Heart left ventricle (tissue), 16 donors: ENCODE measurements at places on chromosomes 12 and 14. TPM values are rescaled to one million over a fixed set of nuclear protein-coding genes. Genes with fewer than 3 reads are reported as not detected.

GRCh38 chr12:6200256-6201212 lies at the start of gene CD9:
CD9 (plus strand) TSS chr12:6200400; CDS start chr12:6200500, 100 bp downstream.
- peak within 1 kb of the TSS; percentile 91 for H3K4me3 ChIP-seq
- peak; percentile 73 for DNase-seq
- no peaks in the 10 kb centered on the region for H3K27me3 ChIP-seq
- no peaks in the 10 kb centered on the region for H3K36me3 ChIP-seq
- H3K27ac ChIP-seq, result peak within 1 kb of the TSS; percentile 98
- H3K4me1 ChIP-seq, result peaks cover 60% of the 10 kb centered on the region

GRCh38 chr14:61065656-61066055 lies 84.6 kb downstream of the SLC38A6 start:
- DNase-seq, result no peak
- no peaks in the 10 kb centered on the region for H3K4me1 ChIP-seq
- H3K4me3 ChIP-seq, result no peak overlapping the region
- no peaks in the 10 kb centered on the region for H3K27me3 ChIP-seq

DNA sequence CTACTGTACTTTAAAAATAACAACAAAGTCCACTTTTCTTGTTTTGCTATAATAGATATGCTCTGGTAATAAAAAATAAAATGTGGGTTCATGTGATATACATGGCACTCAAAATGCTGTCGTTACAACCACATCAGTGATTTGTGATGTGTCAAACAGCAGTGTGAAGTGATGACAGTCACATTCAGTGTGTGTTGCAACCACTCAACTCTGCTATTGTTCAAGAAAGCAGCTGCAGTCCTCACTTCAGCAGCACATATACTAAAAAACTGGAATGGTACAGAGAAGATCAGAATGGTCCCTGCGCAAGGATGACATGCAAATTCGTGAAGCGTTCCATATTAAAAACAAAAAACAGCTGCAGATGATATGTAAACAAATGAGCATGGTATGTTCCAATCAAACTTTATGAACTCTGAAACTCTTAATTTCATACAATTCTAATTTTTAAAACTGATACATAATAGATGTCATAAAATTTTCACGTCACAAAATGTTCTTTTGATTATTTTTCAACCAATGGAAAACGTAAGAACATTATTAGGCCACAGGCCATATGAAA lies 6.7 kb downstream of the TRMT5 start:
- H3K4me1 ChIP-seq, result peaks cover 20% of the 10 kb centered on the region
- DNase-seq, result no peak
- H3K36me3 ChIP-seq, result peaks cover 4% of the 10 kb centered on the region
- H3K27me3 ChIP-seq, result no peaks in the 10 kb centered on the region
- no peak overlapping the region for H3K27ac ChIP-seq
- no peak overlapping the region for H3K4me3 ChIP-seq

DNA sequence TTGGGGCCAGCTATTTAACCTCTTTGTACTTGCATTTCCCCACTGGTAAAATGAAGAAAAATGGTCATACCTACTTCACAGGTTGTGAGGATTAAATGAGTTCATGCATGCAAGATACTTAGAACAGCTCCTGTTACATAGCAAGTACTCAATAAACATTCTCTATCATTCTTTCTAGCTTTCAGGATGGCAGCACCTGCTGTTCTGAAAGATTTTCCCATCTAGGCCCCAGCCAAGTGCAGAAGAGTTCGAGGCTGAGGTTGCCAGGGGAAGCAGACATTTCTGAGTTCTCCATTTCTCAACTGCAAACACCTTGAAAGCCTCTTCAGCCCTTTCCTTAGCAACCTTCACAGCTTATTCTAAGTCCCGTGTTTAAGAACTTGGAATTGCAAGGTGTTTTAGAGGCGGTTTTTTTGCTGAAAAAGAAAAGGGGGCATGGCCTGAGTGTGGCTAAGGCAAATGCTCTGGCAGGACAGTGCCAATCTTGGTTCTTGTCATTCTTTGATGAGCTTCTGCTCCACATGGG lies 73.0 kb upstream of the PRMT8 start:
- peaks cover 5% of the 10 kb centered on the region for H3K4me1 ChIP-seq
- no peaks in the 10 kb centered on the region for H3K36me3 ChIP-seq
- H3K27me3 ChIP-seq, result no peaks in the 10 kb centered on the region
- no peak for DNase-seq
- no peak overlapping the region for H3K4me3 ChIP-seq

The USP44 gene
- 0.10 TPM for polyA plus RNA-seq

GRCh38 chr14:52802597-52802996 lies 11.2 kb upstream of the GNPNAT1 start:
- H3K4me3 ChIP-seq, result no peak overlapping the region
- H3K27me3 ChIP-seq, result no peaks in the 10 kb centered on the region
- no peaks in the 10 kb centered on the region for H3K36me3 ChIP-seq
- no peak for DNase-seq

DNA sequence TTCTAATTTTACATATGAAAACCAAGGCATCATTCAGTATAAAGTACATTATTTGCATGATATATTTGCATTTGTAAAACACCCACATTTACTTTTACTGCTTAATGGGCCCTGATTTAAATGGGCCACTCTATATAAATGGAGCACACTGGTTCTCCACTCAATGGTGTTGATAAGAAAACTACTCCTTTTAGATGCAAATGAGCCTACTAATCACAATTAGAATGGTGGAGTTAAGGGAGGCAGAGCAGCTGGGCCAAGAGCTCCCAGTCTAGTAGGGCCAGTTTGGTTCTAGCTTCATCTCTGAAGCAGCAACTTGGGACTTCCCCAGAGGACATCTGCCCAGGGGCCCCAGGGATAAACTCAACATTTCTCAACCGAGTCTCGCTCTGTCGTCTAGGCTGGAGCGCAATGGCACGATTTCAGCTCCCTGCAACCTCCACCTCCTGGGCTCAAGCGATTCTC lies 120.7 kb downstream of the FOXN3 start:
- no peak for DNase-seq
- H3K4me1 ChIP-seq, result peaks cover 24% of the 10 kb centered on the region
- no peaks in the 10 kb centered on the region for H3K27me3 ChIP-seq
- H3K36me3 ChIP-seq, result no peaks in the 10 kb centered on the region

The BRMS1L gene
- polyA plus RNA-seq, result 3.4 TPM

DNA sequence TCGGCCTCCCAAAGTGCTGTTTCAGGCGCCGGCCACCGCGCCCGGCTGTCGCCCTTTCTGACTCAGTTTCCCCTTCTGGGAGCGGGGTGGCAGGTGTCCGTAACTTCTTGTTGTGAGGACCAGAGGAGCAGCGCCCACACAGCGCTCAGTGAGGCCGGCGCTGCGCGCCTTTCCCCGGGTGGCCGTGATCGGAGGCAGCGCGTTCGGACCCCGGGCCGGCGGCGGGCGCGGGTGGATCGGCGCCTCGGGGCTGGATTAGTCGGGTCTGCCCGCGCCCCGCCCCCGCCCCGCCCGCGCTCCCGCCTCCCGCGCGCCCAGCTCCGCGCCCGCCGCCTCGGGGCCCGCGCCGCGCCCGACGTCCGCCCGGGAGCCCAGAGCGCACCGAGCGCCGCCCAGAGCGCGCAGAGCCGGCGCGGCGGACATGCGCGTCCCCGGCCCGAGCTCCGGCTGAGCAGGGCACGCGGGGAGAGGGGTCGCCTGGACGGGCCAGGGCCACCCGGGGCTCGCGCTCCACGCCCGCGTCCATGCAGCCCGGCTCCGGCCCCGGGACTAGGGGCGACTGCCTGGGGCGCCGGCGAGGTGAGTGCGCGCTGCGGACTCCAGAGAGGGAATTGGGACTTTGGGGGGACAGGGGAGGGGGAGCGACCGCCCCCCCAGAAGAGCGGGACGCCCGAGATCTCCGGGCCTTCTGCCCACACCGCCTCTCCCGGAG lies 50.6 kb downstream of the LRCOL1 start:
- no peaks in the 10 kb centered on the region for H3K36me3 ChIP-seq
- H3K27ac ChIP-seq, result no peak overlapping the region
- no peaks in the 10 kb centered on the region for H3K27me3 ChIP-seq
- no peak for DNase-seq
- H3K4me3 ChIP-seq, result peak overlapping the region; percentile 69
- H3K4me1 ChIP-seq, result peaks cover 18% of the 10 kb centered on the region

DNA sequence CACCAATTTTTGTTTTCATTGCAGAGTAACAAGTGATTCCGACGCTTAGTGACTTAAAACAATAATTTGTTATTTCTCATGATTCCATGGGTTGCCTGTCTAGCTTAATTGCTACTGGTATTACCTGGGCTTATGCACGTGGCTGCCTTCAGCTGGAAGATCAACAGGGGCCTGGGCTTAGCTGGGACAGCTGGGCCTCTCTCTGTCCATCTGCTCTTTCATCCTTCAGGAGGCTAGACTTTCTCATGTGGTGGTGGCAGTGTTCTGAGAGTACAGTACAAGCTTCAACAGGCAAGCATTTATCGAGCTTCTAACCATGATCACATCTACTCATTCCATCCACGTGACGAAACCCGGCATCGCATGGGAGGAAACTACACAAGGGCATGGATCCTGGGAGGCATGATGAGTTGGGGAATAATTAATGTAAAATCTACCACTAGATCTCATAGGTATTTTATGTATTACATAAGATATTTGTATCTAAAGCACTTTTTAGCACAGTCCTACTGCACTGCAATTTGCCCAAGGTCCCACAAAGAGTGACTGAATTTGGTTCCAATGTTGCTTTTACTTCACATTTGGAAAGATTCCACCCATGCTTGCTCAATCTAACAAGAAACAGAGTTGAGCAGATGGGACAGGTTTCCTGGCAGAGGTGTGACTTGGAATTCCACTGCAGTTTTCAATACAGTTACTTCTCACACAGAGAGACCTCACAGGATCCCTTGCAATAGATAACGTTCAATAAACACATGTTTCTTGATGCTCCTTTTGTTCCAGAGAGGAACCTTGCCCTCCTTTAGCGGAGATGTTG lies 153.1 kb upstream of the FRMD6 start:
- no peaks in the 10 kb centered on the region for H3K4me1 ChIP-seq
- H3K4me3 ChIP-seq, result no peak overlapping the region
- H3K27me3 ChIP-seq, result no peaks in the 10 kb centered on the region
- no peak for DNase-seq

The RAN gene
- polyA plus RNA-seq, result 646 TPM

GRCh38 chr14:94601884-94602391 lies 10.3 kb upstream of the SERPINA3 start:
- no peaks in the 10 kb centered on the region for H3K36me3 ChIP-seq
- H3K27me3 ChIP-seq, result no peaks in the 10 kb centered on the region
- peak; percentile 80 for DNase-seq
- peaks cover 17% of the 10 kb centered on the region for H3K4me1 ChIP-seq
- H3K4me3 ChIP-seq, result no peak overlapping the region

The KCNH3 gene
- polyA plus RNA-seq, result 0.14 TPM

- no peaks in the 10 kb centered on the region for H3K27me3 ChIP-seq
- no peak overlapping the region for H3K27ac ChIP-seq
- no peak overlapping the region for H3K4me3 ChIP-seq
- H3K4me1 ChIP-seq, result peaks cover 11% of the 10 kb centered on the region
Measured at GRCh38 chr14:73888971-73889370, 2.3 kb downstream of the ZNF410 start.

DNA sequence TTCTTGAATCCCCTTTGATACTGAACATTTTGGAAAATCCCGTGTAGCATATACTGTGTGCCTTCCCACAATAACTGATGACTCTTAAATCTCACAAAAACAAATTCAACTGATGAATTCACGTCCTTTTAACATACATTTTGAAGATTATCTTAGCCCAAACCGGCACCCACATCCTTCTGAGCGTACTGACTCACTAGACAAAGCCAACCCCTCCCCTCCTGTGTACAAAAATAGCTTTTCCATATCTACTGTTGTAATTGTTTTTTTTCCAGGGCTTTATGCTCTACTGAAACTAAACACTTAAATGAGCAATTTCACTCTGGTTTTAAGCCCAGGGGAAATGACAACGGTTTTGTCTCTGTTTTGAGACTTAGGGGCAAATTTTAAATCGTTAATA lies 109.4 kb upstream of the ATF7IP start:
- no peaks in the 10 kb centered on the region for H3K36me3 ChIP-seq
- H3K4me3 ChIP-seq, result no peak overlapping the region
- DNase-seq, result no peak
- H3K4me1 ChIP-seq, result peaks cover 54% of the 10 kb centered on the region

The TOGARAM1 gene
- 2.7 TPM for polyA plus RNA-seq

- H3K4me1 ChIP-seq, result peaks cover 5% of the 10 kb centered on the region
- H3K36me3 ChIP-seq, result no peaks in the 10 kb centered on the region
- H3K27ac ChIP-seq, result no peak overlapping the region
- no peak for DNase-seq
Measured at GRCh38 chr12:14993537-14994266, 20.9 kb downstream of the PDE6H start.

- no peak for DNase-seq
- peak overlapping the region; percentile 20 for H3K27ac ChIP-seq
Measured at GRCh38 chr14:75991753-75992152, 6.2 kb downstream of the IFT43 start.

The ARHGDIB gene
- polyA plus RNA-seq, result 81.5 TPM

- H3K4me1 ChIP-seq, result no peaks in the 10 kb centered on the region
- no peak overlapping the region for H3K27ac ChIP-seq
- no peak overlapping the region for H3K4me3 ChIP-seq
- no peaks in the 10 kb centered on the region for H3K27me3 ChIP-seq
Measured at GRCh38 chr14:37834275-37834674, 238.8 kb downstream of the TTC6 start.

The VRK1 gene
- polyA plus RNA-seq, result 3.6 TPM

DNA sequence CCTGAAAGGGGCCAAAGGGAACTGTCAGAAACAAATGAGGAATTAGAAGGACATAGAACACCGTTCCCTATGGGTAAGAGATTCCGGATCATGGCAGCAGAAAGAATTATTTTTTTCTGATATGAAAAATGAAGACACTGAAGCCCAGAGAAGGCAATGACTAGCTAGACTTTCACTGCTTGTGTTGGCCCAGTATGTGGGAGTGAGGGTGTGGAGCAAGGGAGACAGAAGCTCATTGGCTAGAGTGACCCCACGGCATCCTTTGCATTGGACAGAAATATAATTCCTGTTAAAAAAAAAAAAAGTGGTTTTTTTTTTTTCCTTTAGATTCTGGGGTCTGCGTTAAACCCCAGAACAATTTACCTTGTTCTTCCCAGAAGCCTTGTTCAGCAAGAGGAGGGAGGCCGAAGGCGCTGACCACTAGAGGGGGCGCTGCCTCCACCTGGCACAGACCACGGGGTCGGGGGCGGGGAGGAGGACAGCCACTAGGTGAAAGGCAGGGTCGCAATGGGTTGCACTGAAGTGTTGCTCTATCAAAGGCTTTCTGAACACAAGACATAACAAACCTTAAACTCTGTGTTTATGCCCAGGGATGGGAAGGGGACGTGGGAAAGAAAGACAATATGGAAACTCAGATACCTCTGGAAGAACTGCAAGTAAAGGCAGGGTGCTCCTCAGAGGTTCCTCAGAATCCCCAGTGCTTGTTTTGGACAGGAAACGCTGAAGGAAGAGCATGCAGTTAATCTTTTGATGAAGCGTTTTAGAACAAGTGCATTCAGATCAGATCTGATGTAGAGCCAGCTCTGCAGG lies 156.8 kb downstream of the KCNA5 start:
- H3K4me3 ChIP-seq, result no peak overlapping the region
- H3K27me3 ChIP-seq, result no peaks in the 10 kb centered on the region
- no peak overlapping the region for H3K27ac ChIP-seq
- H3K36me3 ChIP-seq, result no peaks in the 10 kb centered on the region

The PTGER2 gene
- polyA plus RNA-seq, result 0.60 TPM
